ENCODE measurements at places on chromosomes 2 and 18.

GRCh38 chr2:129239141-129239540, 740.3 kb upstream of the RAB6C start:
- no peak for DNase-seq

DNA sequence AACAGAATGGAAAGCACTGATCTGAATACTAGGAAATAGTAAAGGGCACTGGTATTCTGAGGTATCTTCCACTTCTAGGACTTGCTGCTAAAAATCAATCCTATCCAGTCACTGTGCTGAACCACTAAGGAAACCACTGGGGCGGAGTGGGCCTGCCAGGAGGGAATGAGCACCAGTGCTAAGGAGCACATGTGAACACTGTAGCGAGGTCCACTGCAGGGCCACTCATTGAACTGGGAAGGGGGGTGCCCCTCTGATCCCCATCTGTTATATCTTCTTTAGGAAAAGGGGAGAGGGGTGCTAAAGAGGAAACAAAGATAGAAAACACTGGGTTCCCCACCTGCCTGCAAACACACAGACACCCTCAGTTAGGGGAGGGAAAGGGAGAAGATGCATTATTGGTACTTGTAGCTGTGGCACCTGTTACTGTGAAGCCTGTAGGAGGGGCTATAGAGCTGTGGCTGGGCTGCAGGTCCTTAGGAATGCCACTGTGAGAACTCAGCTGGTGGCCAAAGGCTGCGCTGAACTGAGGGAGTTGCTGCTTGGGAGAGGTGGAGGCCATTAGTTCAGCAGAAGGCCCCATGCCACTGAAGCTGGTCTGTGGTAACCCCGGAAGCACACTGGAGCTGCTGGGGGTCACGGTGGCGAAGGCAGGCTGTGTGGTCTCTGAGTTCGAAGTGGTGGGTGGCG, 81.8 kb downstream of the INO80D start:
- peak; percentile 53 for DNase-seq

DNA sequence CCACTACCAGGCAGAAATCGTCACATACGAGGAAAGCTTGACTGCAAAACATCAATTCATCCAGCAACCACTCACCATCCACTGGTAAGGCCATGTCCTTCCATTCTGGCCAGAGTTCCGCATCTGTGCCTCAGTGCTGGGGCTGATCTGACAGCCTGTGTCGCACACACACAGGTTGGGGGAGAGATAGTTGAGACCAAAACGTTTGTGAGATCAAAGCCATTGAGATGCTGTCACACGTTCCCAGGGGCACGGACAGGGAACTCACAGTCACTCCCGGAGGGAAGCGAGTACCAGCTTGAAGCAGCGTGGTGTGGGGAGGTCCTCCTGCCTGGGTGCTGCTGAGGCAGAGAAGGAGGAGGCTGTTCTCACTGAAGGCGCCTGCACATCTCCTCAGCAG, 458.5 kb upstream of the SALL3 start:
- no peak for DNase-seq

DNA sequence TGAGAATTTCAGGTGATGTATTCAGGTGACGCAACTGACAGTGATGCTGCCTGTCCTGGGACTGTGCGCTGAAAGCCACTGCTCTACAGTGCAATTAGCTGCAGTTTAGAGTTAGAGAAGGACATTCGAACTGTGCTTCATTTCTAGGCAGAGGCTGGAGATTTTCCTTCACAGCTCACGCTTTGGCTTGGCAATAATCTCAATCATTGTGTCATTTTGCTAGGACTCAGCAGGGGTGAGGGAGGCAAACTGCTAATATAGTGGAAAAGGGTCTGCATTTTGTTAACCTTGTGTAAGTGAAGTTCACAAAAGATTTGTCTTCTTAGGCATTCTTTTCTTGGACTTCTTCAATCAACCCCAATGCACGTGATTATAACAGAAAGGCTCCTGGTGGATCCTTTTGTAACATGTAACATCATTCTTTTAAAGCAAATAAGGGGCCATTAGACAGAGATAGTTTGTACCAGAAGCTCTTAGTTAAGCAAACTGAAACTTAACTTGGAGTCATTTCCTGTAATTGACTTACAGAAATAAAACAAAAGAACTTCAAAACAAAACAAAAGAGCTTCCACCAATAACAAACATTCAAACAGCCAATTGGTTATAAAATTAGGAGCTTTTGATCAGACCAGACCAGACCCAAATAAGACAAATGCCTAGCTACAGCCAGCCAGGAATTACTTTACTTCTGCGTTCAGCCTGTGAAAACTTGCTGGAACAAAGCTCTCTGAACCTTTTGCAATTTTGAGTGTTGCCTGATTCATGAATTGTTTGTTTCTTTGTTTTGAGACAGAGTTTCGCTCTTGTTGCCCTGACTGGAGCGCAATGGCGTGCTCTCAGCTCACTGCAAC, 1376.3 kb upstream of the CELF4 start:
- DNase-seq: no peak

- DNase-seq: no peak
These were observed 57.3 kb downstream of the GTF2A1L start for GRCh38 chr2:48674933-48675332.

GRCh38 chr18:9988665-9989064, 74.8 kb downstream of the VAPA start:
- no peak for DNase-seq

DNA sequence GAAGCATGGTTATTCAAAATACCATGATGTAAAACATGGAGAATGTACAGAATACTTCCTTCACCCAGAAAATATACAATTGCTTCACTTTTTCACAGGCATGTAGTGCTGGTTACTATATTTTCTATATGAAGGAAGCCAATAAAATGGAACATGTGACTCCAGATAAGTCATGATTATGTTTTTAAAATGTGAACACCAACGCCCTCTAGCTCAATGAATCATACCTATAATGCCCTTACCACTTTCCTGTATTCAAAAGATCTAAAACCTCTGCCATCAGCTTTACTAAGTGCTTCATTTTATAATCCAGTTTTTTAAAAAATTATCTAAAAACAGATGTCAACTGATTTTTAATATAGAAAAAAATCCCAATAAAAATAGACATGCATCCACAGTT, 59.9 kb downstream of the SMAD2 start:
- DNase-seq: no peak

DNA sequence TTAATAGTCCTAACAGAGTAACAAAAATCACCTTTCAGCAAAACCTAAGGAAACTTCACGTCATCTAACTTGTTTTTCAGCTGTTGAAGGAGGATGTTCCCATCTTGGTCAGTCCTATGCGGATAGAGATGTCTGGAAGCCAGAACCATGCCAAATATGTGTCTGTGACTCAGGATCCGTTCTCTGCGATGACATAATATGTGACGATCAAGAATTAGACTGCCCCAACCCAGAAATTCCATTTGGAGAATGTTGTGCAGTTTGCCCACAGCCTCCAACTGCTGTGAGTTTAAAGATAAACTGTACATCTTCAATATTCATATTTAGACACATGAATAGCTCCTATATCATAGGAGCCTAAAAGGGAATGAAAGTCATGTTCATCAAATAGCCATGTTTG, 10.5 kb downstream of the COL3A1 start:
- DNase-seq: no peak

GRCh38 chr2:149470046-149470445, 117.5 kb downstream of the MMADHC start:
- DNase-seq: peak; percentile 3

GRCh38 chr2:230713331-230714135, 891 bp downstream of the CAB39 start:
- DNase-seq: peak; percentile 57

DNA sequence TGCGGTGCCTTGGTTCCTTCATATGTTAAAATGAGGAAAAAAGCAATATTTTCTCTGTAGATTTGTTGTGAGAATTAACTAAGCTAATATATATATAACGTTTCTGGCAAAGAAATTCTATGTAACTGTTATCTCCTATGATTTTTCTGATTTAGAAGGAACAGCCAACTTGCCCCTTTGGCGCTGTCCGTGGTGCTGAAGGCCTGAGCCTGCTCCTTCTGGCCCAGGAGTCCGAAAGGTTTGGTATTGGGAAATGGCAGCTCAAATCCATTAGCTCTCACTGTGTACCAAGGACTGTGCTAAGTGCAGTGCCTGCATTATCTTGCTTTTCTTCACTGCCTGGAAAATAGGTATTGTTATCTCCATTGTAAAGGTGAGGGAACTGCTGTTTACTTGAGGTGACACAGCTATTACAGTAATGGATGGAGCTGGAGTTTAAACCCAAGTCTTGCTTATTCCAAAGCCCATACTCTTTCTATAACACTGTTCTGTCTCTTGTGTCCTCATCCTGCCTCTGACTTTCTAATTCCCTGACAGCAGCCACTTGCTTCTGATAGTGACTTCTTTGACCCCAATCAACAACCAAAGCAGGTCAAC, 52.2 kb downstream of the C1QL2 start:
- peak; percentile 28 for DNase-seq
